Left cardiac atrium (tissue), 4 donors: ENCODE measurements at places on chromosomes 2 and 18. TPM values are rescaled to one million over a fixed set of nuclear protein-coding genes. Genes with fewer than 3 reads are reported as not detected.
A peak's percentile ranks its signal among the peaks of the same experiment; 100 is the strongest.

The IL18R1 gene
- 5.5 TPM for total RNA-seq

The CD8A gene
- total RNA-seq, result 2.8 TPM

The REG3A gene
- not detected for total RNA-seq

The NBAS gene
- total RNA-seq, result 38.9 TPM

GRCh38 chr2:217325816-217326215 lies 466.0 kb upstream of the TNP1 start:
- no peak for DNase-seq

GRCh38 chr18:23494992-23495391 lies 8.3 kb upstream of the RMC1 start:
- no peak for DNase-seq

- no peak for DNase-seq
Measured at GRCh38 chr2:212489719-212490346, 48.8 kb downstream of the ERBB4 start.

- DNase-seq, result no peak
Measured at GRCh38 chr2:196839574-196839973, 30.4 kb upstream of the C2orf66 start.

DNA sequence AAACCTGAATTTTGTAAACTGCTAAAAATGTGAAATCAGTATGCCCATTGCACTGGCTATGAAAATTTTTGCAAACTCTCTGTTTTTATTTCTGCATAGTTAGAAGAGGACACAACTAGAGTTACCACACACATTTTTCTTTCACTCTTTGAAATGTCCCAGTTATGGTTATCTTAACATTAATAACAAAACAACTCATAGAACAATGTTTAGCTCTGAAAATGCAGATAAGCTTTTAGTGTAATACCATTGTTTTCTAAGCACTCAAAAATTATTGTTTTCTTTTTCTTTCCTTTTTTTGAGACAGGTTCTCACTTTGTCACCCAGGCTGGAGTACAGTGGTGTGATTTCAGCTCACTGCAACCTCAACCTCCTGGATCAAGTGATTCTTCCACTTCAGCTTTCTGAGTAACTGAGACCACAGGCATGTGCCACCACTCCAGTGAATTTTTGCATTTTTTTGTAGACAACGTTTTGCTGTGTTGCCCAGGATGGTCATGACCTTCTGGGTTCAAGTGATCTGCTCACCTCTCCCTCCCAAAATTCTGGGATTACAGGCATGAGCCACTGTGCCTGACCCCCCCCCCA lies 1204.5 kb upstream of the ZEB2 start:
- DNase-seq, result no peak

- peak; percentile 59 for DNase-seq
Measured at GRCh38 chr2:101533561-101534148, 58.7 kb upstream of the RFX8 start.

GRCh38 chr18:12376754-12377555 lies at the start of gene AFG3L2:
TSS of gene AFG3L2 (minus strand) at chr18:12377227. CDS start at chr18:12377082, 145 bp downstream.
- peak; percentile 100 for DNase-seq

GRCh38 chr2:237870126-237870525 lies 10.7 kb downstream of the RAMP1 start:
- no peak for DNase-seq

DNA sequence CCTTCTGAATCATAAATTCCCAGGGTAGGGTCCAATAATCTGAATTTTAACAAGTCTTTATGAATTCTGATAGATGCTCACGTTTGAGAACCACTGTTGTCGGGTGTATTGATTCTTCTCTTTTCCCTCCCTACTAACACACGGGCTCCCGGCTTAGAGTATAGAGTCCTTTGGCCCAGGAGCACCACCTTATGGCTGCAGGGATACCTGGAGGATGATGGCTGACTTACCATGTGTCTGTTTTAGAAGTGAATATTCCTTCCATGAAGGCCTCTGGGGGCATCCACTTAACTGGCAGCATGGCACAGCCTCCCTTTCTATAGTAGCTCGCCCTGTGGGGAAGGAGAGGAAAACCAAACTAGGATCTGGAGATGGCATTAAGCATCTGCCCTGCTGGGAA lies 91.7 kb downstream of the CLIP4 start:
- no peak for DNase-seq

DNA sequence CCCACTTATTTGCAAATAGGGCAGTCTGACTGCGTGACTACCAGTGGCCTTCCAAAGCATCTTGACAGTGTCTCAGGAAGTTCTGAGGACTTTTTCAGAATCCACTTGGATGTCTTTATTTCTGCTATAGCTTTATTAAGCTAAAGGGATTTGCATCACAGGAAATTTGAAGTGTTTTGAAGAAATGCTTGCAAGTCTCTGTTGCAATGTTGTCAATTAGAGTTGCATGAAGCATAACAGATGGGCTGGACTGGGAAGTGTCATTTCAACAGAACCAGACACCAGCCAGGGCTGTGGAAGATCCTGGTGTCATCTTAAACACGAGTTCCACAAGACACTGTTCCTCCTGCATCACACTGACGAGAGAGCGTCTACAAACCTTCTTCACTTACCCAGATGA lies 224.5 kb downstream of the EN1 start:
- DNase-seq, result no peak

DNA sequence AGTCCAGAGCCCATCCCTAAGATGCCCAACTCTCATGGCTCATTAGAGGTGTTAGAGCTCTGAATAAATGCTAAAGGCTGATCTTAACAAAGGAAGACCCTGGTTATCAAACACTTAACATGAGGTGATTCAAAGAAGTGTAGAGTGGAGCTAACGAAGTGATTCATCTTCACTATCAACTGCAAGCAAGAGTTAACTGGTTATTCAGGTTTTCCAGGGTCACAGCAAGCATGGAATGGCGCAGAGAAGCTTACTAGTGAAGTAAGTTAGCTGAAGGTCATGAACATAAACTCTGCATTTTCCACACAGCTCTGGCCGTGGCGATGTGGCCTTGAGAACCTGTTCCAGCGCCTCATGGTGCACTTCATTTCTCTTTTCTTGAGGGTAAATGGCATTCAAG lies 17.0 kb downstream of the RND3 start:
- no peak for DNase-seq
